H4 (cell line): ENCODE measurements at places on chromosomes 13 and 19. TPM values are rescaled to one million over a fixed set of nuclear protein-coding genes. Genes with fewer than 3 reads are reported as not detected.

DNA sequence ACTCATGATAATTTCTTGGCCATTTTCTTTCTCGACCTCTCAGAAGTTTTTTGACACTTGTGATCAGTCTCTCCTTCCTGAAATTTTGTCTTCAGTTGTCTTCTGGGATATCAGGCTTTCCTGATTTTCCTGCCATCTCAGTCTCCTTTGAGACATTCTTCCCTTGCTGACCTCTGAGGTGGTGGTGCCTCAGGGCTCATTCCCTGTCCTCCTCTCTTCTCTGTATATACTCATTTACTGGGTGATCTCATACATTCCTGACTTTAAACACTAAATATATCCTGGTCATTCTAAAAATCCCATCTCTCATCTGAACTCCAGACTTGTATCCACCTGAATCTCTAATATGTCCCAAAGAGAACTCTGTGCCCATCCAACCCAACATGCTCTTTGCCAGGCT, 31.3 kb upstream of the STARD13 start:
- no peak for DNase-seq

GRCh38 chr13:23744315-23744714, 144.9 kb downstream of the MIPEP start:
- no peak for DNase-seq

DNA sequence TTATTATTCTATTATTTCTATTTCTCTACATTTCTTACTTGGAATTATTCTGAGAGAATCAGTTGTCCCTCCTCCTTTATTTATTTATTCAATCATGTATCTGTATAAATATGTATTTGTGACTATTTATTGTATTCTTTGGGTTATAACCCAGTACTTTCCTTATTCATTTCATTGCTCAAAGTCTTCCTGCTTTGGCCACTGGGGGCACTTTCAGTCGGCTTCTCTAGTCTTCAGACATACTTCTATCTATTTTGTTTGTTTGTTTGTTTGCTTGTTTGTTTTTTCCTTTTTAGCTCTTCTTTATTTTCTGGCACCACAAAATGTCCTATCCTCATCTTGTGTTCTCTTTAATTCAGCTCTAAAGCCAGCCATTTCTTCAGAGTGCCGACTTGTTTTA, 260.4 kb downstream of the NALCN start:
- DNase-seq = no peak

DNA sequence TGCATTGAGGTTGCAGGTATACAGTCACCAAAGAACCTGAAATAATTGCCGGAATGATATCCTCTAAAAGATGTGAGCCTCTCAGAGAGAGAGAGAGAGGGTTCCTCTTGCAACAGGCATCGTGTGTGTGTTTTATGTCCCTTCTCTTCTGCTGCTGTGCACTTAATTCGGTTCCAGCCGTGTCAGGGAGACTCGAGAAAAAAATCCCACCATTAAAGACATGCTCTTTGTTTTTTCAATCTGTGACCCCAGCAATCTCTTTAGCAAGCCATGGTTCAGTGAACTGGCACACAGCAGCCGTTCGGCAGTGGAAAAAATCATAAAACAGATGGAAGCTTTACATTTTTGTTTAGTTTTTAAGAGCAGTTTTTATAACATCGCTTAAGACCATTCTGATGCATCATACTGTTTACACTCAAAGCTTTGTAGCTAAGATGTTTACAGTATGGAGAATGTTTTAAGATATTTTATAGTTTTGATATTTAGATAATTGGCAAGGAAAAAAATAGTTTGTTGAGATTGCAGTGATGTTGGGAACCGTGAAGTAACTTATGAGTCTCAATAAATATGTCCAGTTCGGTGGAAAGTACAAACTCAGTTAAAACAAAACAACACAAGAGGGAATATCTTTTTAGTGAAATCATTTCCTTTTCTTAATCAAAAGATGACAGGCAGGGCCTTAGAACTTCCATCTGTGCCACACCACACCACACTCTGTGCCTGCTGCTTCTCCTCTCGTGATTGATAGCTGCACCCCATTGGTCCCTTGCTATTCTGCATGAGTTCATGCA, 31.2 kb upstream of the ZNF536 start:
- DNase-seq = peak; percentile 51

GRCh38 chr19:57511484-57511883, 11.7 kb downstream of the ZNF773 start:
- DNase-seq = no peak

DNA sequence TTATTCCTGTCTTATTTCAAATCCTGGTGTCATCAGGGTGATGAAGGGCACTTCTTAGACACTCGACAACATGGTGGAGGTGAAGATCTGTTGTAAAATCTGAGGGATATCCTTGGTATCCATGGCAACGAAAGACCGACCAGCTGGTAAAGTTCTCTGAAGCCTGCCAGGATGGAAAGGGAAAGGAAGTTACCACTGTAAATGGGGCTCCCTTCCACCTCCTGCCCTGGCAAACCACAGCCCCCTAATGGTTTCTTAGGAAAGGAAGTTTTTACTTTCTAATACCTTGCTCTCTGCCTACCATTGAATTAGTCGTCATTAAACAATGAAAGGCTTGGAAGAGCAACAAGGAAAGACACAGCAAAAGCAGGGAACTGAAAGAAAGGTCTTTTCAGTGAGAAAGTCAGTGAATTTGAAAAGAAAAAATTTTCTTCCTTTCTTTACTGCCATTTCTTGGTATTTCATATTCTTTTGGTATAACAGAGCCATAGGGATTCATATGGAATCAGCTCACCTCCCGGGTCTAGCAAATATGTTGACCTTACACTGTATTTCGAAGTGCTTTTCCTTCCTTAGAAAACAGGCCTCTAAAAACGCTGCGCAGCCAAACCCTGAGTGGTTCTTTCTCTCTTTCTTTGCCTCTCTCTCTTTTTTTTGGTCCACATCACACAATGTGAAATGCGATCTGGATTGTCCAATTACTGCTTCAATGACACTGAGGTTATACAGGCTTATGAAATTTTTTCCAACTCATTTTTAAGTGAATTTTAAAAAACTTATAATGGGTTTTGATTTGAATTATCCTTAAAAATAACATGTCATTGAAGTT, 111.0 kb downstream of the RGCC start:
- no peak for DNase-seq

The MBD3L2 gene
- not detected in 2 replicates for total RNA-seq

DNA sequence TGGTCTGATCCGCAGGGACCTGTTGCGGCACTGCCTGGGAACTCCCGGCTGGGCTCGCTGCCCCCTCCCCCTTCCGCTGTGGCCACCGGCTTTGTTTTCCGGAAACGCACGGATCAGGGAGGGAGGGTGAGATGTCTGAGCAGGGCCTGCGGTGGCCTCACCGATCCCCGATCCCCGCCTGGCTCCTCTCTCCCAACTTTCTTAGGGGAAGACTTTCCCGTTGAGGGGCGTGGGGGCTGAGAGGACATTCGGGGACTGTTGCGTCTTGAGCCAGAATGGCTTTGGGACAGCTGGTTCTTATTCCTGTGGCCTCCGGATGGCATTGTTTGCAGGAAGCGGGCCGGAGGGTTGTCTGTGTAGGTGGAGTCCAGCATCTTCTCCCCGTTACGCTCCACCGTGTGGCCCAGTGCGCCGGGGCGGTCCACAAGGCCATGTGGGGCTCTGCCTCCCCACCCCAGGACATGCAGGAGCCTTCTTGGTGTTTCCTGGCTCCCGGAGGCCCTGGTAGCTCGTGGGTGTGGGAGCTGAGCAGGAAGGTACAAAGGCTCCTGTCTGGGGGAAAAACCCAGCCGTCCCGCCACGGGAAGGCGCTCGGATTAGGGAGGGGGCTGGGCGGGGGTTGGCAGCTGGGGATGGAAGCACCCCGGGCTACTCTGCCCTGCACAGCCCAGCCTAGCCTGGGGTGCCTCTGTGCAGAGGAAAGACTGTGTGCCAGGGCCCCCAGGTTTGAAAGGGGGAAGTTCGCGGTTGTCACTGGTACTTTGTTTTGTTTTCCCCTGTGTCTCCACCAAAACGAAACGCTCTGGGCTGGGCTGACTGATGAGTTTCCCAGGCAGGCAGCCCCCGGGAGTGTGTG, 1.3 kb downstream of the CSNK1G2 start:
- peak; percentile 72 for DNase-seq

- peak; percentile 37 for DNase-seq
Observed at GRCh38 chr13:95411428-95412040, 110.3 kb upstream of the ABCC4 start.

The IGFL4 gene
- not detected in 2 replicates for total RNA-seq

The ATCAY gene
- not detected in 2 replicates for total RNA-seq

DNA sequence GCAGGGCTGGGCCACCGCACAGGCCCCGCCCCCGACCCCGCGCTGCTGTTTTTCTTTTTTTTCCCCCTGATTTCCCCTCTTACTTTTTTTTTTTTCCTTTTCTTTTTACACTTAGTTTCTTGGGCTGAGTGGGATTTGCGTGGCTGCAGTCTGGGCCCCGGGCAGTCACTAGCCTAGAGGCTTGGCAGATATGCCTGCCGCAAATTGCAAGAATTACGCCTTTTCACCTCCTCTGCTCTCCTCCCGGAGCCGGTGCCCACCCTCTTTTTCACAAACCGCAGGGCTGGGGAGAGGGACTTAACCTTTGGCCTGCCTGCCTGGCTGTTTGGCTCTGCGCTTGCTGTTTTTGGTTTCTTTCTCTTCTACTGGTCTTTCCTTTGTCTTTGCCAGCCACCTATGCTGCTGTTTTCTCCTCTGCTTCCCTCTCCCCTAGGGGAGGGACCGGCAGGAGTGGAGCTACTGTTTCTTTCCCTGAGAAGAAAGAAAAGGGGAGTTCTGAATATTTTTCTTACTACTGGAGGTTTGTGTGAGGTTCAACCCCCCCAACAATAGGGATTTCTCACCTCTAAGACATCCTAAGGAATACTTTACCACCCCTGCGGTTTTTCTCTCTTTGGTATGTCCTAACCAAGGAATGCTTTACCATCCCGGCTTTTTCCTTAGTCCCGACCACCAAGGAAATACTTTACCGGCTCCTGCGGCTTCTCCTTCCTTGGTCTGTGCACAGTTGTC, 11.0 kb downstream of the ZNF552 start:
- peak; percentile 88 for DNase-seq

DNA sequence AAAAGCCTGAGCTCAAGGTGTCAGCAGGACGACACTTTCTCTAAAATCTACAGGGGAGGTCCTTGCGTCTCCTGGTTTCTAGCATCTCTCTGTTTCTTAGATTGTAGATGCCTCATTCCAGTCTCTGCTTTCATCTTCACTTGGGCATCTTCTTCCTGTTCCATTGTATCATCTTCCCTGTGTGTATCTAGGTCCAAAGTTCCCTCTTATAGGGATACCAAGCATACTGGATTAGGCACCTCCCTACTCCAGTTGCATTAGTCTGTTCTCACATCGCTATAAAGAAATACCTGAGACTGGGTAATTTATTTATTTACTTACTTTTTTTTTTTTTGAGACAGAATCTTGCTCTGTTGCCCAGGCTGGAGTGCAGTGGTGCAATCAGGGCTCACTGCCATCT, 91.3 kb upstream of the ABCC4 start:
- DNase-seq = no peak

DNA sequence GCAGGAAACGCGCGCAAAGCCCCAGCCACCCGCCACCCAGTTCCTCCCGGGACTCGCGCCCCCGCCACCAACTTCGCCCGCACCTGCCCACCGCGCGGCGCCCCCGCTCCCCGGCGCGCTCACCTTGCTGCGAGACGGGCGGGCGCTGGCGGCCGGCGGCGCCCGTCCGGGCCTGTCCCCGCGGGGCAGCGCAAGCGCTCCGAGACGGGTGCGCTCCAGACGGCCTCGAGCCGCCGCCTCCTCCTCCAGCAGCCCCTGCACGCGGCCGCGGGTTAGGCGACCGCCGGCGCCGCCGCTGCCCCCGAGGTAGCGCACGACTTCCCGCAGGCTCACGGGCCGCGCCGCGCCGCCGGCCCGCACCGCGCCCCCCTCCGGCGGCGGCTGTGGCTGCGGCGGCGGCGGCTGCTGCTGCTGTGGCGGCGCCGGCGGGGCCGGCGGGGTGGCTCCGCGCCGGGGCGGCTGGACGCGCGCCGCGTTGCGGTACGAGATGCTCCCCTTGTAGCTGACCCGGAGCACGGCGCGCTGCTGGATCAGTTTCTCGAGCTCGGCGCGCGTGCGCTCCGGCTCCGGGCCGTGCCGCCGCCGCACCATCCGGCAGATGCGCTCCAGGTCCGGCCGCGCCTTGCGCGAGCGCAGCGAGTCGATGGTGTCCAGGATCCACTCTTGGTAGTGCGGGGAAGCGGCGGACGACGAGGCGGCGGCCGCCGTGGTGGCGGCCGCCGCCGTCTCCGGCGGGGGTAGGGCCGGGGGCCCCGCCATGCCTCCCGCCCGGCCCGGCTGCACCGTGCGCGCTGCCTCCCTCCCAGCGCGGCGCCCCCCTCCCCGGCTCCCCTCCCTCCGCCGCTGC, 666 bp downstream of the SAMD1 start:
- peak; percentile 30 for DNase-seq

The ZNF571 gene
- 2.9 and 4.2 TPM in 2 replicates for total RNA-seq

DNA sequence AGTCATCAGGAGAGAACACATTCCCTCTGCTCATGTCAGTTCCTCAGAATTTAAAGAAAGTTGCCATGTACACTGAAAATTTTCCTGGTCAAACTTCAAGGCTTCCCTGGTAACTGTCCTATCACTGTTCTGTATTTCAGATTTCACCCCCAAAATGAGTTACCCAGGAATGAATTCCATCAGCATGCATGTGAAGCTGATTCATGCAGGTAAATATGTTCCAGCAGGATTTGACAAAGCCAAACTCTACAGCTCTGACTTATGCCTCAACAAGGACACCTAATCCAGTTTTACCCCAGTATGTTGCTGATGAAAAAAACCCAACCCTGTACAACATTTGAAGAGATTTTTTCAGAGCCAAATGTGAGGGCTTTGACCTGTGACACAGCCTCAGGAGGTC, 21.5 kb downstream of the LIG4 start:
- DNase-seq = no peak

The DACT3 gene
- 0.56 and 0.78 TPM in 2 replicates for total RNA-seq

The CGB3 gene
- not detected in 2 replicates for total RNA-seq

GRCh38 chr13:34764246-34764645, 177.8 kb upstream of the NBEA start:
- no peak for DNase-seq

The ZNF471 gene
- total RNA-seq = 1.4 and 1.6 TPM in 2 replicates
